NCI-H446 treated with DMSO at 0.1 percent for 48 hours (cell line): ENCODE measurements at places on chromosomes 7 and 10.

DNA sequence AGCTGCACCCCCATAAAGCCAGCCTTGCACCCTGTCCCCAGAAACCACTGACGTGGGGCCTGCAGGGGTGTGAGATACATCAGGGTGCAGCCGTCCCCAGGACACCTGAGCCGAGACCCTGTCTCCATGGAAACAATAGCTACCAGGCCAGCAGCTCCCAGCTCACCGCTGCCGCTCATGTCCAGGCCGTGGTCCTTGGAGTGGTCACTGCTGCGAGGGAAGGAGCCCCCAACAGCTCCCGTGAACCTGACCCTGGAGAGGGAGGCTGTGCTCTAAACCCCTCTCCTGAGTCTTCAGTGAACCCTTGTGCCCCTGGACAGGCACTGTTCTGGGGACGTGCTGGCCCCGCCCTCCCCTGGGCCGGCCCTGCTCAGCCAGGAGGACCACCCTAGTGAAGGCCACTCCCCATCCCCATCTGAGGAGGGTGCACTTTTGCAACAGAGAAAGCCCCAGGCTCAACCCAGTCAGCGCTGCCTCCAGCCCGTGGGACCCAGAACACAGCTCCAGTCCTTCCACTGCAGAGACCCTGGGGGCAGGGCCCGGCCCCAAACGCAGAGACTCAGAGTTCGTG lies 19.6 kb upstream of the INPP5A start:
- DNase-seq, result no peak

DNA sequence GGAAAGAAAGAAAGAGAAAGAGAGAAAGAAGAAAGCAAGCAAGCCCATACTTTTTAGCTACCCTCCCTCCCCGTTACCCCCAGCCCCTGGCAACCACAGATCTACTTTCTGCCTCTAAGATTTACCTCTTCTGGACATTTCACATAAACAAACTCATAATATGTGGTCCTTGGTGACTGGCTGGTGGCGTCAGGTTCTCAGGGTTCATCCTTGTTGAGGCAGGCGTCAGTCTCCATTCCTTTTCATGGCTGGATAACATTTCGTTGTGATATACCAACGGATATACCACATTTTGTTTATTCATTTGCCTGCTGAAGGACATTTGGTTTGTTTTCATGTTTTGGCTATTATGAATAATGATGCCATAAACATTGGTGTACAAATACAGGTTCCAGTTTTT lies 30.5 kb downstream of the CDH23 start:
- DNase-seq, result no peak

GRCh38 chr10:48651839-48652238 lies 32.8 kb upstream of the WDFY4 start:
- no peak for DNase-seq

DNA sequence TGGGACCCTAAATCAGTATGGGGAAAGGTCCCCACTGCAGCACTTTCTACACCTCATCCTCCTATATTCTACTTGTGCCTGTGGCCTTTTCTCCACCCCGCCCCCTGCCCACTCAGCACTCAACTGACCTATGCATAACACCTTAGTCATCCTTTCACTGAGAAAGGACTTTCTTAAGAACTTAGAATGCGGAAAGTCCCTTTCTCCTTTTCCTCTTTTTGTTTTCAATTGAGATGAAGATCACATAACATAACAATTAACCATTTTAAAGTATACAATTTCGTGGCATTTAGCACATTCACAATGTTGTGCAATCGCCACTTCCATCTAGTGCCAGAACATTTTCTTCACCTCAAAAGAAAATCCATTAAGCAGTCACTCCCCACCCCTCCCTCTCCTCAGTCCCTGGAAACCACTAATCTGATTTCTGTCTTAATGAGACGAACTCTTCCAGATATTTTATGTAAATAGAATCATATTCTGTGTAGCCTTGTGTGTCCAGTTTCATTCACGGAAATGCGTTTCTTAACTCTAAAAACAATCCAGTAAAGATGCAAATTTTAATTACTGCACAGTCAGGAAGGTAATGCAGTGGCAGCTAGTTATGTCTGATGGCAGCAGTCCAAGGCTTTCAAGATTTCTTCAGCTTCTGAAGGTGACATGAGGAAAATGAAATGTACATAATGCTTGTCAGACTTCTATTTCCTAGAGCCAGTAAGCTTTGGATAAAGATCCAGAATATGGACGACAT lies 41.7 kb downstream of the FAS start:
- DNase-seq, result no peak

GRCh38 chr7:70042533-70042932 lies 444.3 kb downstream of the AUTS2 start:
- DNase-seq, result no peak

DNA sequence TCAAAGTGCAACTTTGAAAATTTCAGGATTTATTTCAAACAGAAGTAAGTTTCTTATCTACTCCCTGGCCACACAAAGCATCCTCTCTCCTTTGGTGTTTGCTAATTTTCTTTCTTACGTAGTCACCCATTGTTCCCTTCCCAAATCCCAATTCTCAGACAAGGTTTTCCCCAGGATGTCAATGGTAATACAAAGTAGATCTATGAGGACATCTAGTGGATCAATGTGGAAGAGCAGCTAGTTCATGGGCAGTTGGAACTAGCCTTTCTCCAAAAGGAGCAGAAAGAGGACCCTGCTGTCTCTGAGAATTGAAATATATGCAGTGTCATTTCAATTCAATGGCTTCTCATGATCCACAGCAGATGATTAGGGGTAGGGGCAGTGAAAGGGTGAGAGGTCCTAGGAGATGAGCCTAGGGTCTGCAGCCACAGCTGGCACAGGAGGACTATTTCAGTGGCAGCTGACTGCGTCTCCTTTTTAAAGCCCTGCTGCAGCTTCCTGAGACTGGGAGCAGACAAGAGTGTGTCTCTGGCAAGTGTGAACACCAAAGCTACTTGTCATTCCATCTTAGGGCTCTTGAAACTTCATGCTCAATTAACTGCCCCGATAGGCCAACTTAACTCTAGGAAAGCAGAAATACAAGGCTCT lies 632.6 kb downstream of the KCNMA1 start:
- no peak for DNase-seq

DNA sequence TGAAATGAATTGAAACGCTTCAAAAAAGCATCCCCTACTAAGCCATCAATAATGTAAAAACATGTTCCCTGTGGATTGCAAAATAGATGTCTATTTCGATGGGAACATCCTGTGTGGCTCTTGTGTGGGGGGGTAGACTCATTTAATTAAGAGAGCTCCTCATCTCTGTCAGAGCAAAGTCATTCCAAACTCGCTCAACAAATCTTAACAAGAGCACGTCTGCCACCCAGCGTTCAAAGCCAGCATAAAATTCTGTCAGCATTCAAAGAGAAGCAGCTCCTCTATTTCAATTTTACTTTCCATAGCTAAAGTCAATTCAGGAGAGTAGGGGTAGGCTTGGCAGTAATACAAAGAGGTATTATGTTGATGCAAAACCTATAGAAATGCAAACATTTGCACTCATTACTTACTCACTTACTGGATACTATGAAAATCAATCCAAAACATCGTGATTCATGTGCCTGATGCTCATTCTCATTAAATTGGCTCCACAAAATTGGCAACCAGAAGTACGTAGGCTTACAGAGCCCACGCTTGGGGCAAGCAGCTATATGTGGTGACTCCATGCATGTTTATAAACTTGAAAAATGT lies 114.9 kb downstream of the IPMK start:
- DNase-seq, result peak; percentile 1

GRCh38 chr10:74194545-74194944 lies 43.5 kb downstream of the ADK start:
- DNase-seq, result no peak

DNA sequence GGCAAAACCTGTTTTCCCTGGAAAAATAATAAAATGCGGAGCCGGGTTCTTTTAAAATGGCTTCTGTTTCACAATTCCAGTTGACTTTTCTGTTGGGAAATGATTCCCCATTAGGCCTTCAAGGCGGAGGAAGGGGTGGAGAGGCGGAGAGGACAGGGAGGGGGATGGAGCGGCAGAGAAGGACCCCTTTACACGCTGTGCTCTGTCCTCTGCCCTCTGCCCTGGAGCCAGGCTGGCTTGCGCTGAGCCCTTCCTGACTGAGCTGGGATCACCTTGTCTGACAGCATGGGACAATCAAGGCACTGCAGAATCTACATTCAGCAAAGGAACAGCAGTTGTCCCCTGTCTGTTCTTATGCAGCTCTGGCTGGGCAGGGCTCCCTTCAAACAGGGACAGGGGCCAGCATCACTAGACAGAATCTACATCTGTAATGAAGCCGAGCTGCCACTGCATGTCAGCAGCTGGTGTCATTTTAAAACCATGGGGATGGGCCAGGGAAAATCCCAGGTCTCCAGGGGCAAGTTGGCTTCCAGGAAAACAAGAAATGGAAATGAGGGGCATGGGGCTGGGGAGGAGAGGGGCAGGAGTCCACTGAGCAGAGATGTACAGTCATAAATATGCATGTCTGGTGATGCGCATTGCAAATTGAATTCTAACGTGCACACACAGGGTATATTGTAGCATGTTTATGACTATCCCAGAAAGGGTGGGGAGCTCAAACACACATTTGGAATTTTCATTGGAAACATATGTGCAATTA lies 120.0 kb downstream of the MKX start:
- no peak for DNase-seq

- DNase-seq, result no peak
Observed at GRCh38 chr7:92944633-92945032, 108.3 kb upstream of the CDK6 start.

GRCh38 chr7:4633012-4633411 lies 49.1 kb upstream of the FOXK1 start:
- DNase-seq, result no peak

DNA sequence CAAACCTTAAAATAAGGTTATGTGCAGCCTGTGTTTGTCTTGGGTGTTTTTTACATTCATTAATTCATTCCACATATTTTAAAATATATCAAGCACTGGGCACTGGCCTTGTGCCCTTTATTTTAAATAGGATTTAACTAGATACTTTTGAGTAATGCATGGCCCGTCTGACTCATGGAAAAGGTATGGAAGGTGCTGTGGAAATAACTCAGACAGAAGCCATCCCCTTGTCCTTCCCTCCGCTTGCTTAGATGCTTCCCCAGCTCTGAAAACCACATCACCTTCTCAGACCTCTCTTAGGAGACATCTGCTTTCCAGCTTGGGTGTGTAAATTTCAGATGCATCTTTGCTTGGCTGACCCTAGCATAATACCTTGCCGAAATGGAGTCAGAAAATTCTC lies 30.5 kb downstream of the SLC18A2 start:
- DNase-seq, result no peak

DNA sequence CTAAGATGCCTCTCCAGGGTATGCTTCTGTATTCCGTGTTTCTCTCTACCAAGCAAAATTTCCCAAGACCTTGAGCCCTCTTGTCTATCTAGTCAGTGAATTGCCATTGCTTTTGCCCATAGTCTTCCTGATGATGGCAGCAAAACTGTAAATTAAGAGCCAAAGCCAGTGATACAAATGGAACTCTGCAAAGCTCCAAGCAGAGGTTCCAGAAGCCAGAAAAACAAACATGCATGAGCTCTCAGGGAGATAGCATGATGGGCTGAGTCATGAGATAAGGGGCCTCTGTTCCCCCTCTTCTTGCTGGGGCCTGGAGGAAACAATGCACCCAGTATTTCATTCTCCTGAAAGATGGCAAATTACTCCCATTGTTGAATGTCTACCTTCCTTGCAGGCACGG lies 24.7 kb downstream of the LSMEM1 start:
- no peak for DNase-seq

DNA sequence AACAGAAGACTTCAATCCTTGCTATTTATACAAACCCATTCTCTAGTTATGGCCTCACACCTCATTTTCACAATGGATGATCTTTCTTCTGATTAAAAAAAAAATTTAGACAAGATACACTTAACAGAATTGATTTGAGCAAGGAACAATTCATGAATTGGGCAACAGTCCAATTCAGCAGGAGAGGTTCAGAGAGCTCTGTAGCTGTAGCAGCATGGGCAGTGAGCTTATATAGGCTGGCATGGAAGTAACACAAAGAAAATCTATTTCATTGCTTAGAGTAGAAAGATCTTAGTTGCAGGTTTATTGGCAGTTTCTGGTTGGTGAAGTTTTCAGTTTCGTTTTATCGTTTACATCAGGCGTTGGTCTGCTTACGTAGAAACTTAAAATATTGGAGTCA lies 23.0 kb upstream of the LRGUK start:
- no peak for DNase-seq

GRCh38 chr7:78176171-78176570 lies 377.6 kb downstream of the PHTF2 start:
- peak; percentile 76 for DNase-seq

GRCh38 chr7:106450716-106451115 lies 165.9 kb upstream of the NAMPT start:
- DNase-seq, result no peak

DNA sequence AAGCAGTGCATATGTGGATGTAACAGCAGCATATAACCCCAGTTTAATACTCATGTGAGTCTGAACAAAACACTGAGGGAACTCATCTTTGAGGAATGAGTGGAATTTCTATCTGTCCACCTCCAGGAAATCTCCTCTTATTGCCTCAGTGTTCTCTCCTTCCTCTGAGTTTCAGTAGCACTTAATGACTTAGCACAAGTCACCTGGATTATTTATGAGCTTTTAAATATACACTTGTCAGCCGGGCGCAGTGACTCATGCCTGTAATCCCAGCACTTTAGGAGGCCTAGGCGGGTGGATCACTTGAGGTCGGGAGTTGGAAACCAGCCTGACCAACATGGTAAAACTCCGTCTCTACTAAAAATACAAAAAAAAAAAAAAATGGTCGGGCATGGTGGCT lies 4.3 kb downstream of the LRRC20 start:
- DNase-seq, result no peak

DNA sequence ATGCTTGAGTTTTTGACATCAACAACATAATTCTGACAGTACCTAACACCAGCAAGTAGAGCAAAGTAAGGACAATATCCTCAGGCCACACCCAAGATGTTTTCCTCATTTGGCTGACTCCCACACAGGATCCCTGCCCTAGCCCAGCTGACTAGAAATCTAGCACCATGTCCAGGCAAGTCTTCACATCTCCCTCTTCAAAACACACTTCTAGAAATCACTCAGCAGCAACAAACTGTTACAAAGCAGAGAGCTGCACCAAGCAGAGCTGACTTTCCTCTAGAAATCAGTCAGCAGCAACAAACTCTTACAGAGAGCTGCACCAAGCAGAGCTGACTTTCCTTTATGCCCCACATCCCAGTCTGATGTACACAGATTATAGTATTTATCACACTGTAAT lies 7.7 kb downstream of the TMEM168 start:
- no peak for DNase-seq

- no peak for DNase-seq
Observed at GRCh38 chr10:29542723-29543122, 92.0 kb downstream of the SVIL start.

GRCh38 chr7:128056901-128057300 lies 25.7 kb upstream of the LRRC4 start:
- no peak for DNase-seq

- no peak for DNase-seq
Observed at GRCh38 chr7:36283181-36283580, 106.5 kb upstream of the ANLN start.
